IPS DF 6.9 (cell line): ENCODE measurements at places on chromosomes 4 and X.

- no peak for DNase-seq
These were observed 3.5 kb downstream of the BEND4 start for GRCh38 chr4:42149004-42149403.

GRCh38 chr4:182918044-182918607, 940 bp upstream of the DCTD start:
- DNase-seq, result no peak

DNA sequence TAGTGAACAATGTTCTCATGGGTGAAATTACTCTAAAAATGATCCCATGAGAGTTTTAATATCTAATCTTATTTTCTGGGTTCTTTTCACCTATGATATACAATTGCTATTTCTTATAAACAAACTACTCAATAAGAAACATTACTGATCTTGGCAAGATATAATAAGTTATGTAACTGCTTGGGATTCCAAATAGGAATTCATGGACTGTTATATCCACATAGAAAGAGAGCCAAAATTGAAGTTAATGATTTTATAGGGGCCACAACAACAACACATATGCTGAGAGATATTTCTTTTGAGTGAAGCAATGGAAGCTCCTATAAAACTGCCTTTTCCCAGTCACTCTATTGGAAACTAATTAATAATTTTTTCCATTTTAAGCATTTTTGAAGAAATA, 90.4 kb upstream of the TLL1 start:
- no peak for DNase-seq

GRCh38 chrX:37287741-37288444, 61.3 kb upstream of the PRRG1 start:
- no peak for DNase-seq

DNA sequence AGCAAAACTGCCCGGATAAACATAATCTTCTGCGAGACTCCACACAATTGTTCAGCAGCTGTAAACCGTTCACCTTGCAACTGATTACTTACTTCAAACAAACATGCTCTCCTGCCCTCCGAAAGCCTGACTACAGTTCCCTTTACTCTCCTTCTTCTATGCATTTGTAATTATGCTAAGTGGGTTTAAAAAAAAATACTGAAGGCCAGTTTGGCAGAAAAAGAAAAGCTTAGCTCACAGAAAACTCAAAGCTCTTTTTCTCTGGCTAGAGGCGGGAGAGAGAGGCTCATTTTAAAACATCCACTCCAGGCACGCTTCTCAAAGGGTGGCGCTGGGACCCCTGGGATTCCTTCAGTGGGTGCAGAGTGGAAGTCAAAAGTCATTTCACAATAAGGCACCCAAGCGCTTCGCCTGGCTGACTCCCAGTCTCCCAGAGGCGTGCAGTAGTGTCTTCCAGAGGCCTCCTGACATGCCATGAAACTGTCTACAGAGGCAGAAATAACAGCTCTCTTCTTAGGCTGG, 1.9 kb downstream of the DHRSX start:
- DNase-seq, result no peak

DNA sequence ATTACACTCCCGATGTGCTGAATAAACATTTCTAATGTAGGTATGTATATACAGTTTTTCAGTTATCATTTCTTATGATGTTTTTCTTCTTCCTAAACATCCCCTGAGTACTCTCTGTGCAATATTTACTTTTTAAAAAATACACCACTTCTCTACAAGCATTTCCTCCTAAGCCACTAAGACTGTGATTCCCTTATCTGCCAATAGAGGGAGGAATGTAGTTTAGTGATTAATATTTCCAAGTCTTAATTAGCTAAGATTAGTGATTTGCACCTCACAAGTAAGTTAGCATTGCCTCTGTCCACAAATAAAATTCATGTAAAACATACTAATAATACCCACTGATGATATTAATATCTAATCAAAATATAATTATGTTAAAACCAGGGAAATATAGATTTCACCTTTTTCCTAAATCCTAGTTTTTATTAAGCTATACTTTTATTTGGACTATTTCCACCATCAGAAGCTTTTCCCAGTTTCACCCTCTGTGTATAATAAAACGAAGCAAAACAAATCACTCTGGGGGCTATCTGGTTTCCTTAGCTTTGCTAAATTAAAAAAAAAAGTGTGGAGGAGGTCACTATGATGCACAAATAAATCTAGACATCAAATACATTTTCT, 909.1 kb downstream of the FAT4 start:
- DNase-seq, result no peak

- no peak for DNase-seq
These were observed 15.4 kb upstream of the ADH1B start for GRCh38 chr4:99336553-99336952.

DNA sequence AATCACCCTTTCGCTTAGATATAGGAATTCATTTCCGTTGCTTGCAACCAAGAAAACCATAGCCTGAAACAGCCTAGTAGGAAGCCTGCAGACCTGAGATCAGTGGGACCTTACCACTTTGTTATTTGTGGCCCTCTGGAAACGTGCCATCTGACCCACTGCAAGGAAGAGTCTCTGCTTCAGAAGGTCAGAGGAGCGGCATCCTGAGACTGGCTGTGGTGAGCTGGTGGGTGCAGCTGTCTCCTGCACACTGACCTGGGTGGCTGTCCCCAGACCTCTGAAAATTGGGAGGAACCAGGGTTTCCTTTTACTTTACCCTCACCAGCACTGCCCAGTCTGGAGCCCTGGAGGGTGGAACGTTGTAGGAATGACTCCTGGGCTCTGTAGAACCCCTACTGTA, 18.2 kb downstream of the SHROOM2 start:
- no peak for DNase-seq
